Mammary epithelial cell (primary cell): ENCODE measurements at places on chromosomes 3 and 15. TPM values are rescaled to one million over a fixed set of nuclear protein-coding genes. Genes with fewer than 3 reads are reported as not detected.

GRCh38 chr3:123723070-123723469 is 138.2 kb upstream of the HACD2 start:
- DNase-seq: no peak

DNA sequence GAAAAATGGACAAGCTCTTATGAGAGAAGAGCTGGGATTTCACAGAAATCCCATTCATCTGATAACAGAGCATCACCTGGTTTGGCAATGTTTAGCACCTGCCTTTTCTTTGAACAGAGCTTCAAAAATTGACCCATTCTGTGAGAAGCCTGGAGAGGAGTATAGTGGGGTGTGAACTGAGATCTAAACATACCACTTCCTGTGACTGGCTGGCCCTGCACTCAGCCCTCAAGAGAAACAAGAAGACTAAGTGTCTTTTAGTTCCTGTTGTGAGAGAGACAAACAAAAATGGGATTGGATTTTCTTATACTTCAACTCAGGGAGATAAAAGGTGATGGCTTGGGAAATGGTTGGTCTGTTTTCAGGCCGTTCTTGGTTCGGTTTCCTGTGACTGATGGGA is 1060.2 kb downstream of the ROBO1 start:
- no peak for DNase-seq

- DNase-seq: peak; percentile 98
These were observed 282.9 kb downstream of the AGBL1 start for GRCh38 chr15:86362555-86362954.

DNA sequence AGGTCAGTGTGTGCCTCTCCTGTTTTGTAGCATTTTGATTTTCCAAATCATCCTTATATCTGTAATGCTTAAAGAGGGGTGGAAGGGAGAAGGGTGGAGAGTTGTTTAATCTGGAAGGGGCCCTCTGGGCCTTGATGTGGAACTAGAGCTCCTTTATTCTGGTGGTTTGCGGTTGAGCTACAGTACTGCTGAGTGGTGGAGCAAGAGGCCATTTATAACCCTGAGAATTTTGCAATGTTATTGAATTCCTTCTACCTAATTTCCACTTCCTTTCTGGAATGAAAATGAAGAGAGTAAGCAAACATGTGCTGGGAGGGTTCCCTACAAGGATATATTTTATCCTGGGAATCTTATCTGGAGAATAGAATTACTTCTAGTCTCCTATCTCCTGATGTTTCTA is 35.3 kb upstream of the TUBGCP5 start:
- no peak for DNase-seq

DNA sequence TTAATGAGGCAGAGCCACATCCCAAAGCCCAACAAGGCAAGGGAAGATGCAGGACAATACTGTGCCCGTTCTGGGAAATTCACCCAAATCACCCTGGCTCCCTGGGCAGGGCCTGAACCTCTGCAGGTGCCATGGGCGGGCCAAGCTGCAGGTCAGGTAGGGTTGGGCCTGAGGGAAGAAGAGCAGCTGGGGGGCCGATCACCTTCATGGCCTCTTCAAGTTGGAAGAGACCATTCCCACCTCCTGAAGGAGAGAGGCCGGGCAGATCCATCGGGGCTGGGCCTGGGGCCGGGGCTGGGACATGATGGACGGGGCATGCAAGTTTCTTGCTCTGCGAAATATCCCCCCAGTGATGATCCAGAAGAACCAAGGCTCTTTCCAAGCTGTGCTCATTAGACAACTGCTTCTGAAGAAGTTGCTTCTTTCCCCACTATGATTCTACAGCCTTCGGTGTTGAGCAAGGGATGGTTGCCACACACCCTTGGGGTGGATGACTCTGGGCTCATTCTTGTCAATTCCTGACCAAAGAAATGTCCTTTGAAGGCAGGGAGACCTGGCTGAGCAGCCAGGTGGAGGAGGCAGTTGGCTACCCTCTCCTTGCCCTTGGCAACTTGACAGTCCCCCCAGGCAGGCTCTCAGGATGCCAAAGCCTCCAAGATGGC is 38.2 kb downstream of the KLHL25 start:
- peak; percentile 45 for DNase-seq

- DNase-seq: peak; percentile 80
These were observed 150.8 kb upstream of the DPH6 start for GRCh38 chr15:35696767-35697231.

GRCh38 chr3:174907628-174908407 is 48.7 kb downstream of the NAALADL2 start:
- DNase-seq: no peak

GRCh38 chr3:12648384-12648959 is 15.4 kb downstream of the RAF1 start:
- DNase-seq: no peak

GRCh38 chr15:77622209-77622933 is 10.3 kb downstream of the LINGO1 start:
- DNase-seq: no peak

GRCh38 chr3:171803044-171803443 is 7.2 kb downstream of the PLD1 start:
- no peak for DNase-seq

DNA sequence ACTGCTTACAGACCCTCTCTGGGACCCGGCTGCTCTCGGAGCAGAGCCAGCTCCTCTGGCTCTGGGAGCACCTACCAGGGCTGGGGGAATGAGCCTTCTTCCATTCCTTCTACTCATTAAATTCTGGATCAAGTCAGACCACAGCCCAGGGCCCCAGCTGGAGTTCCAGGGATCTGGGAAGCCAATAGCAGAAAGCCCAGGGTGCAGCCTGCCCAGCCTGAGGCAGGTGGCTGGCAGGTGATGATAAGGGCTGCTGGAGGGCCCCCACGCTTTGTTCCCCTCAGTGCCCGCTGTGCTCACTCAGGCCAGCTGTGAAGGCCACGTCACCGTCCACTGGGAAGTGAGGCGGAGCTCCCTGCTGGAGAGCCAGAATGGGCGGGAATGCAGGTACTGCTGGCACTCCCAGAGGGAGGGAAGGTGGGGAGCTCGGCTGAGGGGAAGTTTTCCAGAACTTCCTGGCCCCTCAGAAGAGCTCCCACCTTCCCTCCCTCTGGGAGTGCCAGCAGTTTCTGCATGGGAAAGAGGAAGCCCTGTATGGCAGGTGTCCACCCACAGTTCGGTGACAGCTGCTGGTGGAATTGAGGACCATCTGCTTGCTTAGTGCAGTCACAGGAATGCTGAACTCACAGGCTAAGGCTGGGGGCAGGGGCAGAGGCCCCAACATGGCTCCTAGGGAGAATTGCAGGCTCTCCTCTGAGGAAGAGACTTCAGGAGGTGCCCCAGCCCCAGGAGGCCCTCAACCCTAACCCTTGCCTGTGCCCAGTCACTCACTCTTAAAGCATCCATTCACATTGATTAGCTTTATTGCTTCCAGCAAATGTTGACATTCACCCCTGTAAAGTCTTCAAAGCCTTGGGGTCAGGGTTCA is 12.6 kb upstream of the RTP3 start:
- DNase-seq: no peak

DNA sequence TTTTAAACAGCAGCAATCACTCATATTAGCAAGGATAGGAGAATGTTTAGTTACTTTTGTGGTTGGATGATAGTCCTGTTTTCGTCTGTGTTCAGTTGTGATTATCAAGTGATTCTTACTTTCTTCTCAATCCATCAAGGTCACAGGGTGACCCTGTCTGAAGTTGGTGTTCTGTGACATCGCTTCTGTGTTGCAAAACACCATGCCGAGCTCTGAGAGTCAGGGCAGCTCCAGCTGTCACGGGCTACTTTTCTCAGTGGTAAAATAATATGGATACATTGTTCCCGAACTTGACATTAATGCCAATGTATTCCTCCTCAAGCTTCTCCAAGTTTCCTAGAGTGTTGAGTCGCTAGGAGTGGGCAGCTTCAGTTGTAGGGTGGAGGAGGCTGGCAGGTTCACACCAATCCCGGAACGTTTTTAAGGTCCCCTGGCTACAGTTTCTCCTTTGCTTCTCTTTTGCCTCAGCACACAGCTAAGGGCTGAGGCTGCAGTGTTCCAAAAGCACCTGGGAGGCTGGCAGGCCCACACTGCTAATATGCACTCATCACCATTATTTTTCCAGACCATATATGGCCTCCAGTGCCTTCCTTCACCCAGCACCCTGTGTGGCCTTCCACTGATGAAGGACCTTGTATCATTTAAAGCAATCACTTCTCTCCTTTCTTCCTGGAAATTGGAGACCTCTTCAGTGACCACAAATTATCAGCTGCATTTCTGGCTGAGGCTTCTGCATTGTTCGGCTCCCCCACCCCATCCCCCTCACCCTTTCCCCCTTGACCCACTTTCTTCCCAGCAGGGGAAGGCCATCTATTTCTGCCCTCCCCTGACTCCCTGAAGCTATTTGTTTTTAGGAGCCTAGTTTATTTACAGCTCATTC is 25.8 kb downstream of the COLQ start:
- no peak for DNase-seq

DNA sequence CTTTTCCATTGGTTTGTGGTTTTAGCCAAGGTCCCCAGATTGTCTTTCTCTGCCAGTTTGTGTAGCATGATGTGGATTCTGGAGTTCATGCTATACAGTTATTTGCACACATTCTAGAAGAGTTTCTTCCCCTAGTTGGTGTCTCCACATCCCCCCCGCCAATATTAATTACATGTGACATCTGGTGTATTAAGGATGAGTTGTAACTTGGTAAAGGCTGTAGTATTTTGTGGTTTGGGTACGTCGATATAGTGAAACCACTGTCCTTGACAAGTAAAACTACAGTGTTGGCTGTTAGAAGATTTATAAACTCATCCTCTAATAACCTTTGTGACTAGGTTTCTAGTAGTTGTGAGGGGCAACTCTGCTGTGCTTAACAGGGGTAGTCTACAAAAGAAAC is 23.7 kb upstream of the P4HTM start:
- no peak for DNase-seq

DNA sequence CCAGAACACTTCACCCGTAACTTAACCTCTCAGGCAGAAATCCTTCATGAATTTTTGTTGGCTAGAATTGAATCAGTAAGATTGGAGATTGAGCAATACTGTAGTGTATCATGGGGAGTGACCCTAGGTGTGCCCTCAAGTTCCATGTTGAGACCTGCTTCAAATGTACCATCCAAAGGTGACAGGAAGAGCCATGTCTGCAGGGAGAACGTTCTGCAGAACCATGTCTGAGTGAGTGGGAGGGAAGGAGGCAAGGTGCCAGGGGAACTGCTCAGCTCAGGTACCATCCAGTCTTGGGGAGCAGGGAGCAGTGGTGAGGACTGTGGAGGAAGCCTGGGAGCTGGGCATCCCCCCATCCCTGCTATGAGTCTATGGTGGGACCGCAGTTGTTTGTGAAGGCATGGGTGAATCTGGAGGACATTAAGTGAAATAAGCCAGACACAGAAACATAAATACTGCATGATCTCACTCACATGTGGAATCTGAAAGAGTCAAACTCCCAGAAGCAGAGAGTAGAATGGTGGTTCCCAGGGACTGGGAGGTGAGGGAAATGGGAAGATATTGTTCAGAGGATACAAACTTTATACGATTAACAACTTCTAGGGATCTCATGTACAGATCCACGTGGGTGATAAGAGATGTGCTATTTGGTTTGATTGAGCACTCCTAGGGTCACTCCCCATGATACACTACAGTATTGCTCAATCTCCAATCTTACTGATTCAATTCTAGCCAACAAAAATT is 23.3 kb downstream of the CFAP161 start:
- DNase-seq: peak; percentile 77

DNA sequence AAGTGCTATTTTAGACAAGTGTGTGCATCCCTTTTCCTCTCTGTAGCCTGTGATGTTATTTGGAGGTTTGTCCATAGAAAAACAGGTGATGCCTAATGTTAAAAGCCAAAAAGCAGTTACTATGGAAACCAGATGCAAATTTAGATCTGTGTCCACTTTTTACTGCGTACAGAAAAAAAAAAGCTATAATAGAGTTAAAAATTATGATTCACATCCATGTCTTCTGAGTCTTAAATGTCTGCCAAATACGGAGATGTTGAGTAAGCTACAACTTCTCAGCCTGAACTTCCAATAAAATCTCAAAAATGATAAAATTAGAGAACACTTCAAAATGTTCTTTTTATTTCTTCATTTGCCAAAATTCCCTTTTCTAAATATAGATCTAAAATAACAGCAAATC is 74.2 kb upstream of the GAP43 start:
- DNase-seq: no peak

- DNase-seq: no peak
These were observed 33.7 kb downstream of the SLC24A1 start for GRCh38 chr15:65655457-65655856.

DNA sequence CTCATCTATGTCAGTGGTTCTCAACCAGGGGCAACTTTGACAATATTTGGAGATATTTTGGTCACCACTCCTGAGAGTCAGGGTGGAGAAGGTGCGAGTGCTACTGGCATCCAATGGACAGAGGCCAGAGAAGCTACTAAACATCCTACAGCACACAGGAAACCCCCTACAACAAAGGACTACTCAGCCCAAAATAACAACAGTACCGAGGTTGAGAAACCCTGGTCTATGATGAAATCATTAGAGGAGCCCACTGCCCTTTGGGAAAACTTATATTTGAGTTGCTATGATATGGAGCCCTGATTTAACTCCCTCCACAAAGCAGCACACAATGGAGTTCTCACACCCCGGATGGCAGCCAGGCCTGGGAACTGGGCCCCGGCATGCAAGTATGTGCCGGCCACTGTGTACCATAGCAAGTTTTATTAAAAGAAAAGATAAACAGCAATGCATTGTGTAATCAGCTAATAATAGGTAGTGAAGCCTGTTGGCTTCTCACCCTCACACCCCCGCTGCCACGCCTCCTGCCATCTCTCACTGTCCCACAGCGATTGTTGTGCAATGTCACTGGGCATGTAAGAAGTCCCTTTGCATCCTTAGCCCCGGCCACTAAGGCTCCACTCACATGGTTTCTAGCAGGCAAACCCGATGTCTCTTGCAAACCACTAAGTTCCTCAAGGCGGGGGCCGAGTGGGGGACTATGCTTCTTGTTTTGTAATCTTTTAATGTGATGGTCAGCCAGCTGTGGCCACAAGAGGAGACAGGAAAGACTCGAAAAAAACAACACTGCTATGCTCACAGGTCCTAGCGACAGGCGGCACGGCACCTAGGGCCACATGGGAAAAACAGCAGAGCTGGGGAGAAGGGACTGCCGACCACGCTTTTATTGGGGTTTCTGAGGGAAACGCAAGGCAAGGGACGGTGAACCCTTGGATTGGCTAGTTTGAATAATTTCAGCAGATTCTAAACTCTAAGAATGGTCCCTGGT is 110.0 kb downstream of the AQP9 start:
- DNase-seq: no peak

DNA sequence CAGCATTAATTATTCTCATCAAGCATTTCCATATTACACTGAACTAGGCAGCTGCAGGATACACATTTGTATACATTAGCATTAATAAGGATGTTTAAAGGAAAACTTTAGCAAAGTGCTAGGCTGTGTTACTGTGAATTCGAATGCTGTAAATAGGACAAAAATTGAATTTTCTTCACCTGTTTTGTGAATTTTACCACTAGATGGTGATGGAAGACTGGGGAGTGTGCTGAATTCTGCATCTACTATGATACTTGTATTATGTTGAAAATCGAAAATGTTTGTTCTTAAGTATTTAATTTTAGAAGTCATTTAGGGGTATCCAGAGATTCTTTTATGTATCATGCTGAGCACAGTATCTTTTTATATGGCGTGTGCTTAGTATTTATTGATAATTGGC is 12.3 kb upstream of the P2RY14 start:
- no peak for DNase-seq

The ACTC1 gene
- 0.16 TPM for polyA plus RNA-seq

The FRMD5 gene
- 8.7 TPM for polyA plus RNA-seq

The LEKR1 gene
- 0.03 TPM for polyA plus RNA-seq

The GOLGA6A gene
- not detected for polyA plus RNA-seq

The MASP1 gene
- not detected for polyA plus RNA-seq

The MYZAP gene
- 1.0 TPM for polyA plus RNA-seq

The HHLA2 gene
- not detected for polyA plus RNA-seq

The EPHA3 gene
- polyA plus RNA-seq: 0.02 TPM

The CACNA1D gene
- 0.26 TPM for polyA plus RNA-seq

The ANKUB1 gene
- 0.15 TPM for polyA plus RNA-seq

The MYRIP gene
- polyA plus RNA-seq: not detected

The RNF111 gene
- 17.2 TPM for polyA plus RNA-seq
